ENCODE measurements at places on chromosomes 11 and 22.

- no peak for DNase-seq
These were observed 3.1 kb downstream of the FOSL1 start for GRCh38 chr11:65897020-65897471.

GRCh38 chr11:215581-216037 is 8.1 kb downstream of the RIC8A start:
- DNase-seq: no peak

GRCh38 chr11:83694191-83694910 is 408.2 kb upstream of the CCDC90B start:
- DNase-seq: no peak

GRCh38 chr11:10287140-10287539 is 6.9 kb downstream of the SBF2 start:
- DNase-seq: no peak

All from T-helper 9 cell (primary cell).